ENCODE measurements at places on chromosomes 6 and 20.

- no peak for DNase-seq
These were observed 642 bp upstream of the PI16 start for GRCh38 chr6:36953931-36954261.

- no peak for DNase-seq
These were observed 43.4 kb downstream of the SNRNP48 start for GRCh38 chr6:7633361-7633760.

- no peak for DNase-seq
These were observed 83.6 kb upstream of the MYLIP start for GRCh38 chr6:16045238-16045637.

- peak; percentile 58 for DNase-seq
These were observed 622 bp upstream of the KIZ start for GRCh38 chr20:21125072-21125848.

DNA sequence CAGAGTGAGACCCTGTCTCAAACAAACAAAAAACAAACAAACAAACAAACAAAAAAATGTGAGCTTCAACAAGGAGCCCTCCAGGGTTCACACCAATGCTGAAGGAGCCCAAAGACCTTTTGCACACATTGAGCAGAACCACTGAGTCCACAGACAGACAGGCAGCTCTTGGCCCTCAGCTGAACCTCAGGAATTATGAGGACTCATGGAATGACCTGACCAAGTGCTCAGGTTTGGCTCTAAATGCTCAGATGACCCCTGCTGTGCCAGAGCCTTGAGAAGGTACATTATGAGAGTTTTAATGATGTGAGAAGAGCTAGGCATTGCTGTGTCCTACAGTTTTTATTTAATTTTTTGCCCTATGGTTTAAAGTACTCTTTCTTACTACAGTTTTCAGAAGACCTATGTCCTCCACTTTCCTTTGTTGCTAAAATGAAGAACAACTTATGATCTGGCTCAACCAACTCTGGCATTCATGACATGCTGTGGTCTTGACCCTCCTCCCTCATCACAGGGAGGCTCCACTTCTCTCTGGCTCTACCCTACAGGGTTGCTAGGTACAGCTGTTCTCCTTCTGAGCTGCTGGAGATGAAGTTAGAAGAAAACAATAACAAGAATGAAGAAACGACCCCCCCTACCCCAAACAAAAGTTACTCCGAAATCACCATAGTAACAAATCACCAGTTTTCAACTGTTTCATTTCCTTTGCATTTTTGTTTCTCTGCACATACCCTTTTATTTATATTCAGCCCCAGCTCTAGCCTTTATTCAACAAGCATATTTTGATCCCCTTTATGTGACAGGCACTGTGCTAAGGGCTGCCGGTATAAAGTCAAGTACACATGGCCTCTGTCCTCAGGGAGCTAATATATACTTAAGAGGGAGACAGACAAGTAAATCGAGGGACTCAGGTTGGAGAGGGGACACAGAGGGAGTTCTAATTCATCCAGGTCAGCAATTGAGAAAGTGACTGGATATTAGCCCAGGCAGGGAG is 128.7 kb upstream of the TRAF3IP2 start:
- no peak for DNase-seq

GRCh38 chr20:19320005-19320404 is 107.6 kb downstream of the SLC24A3 start:
- DNase-seq: no peak

DNA sequence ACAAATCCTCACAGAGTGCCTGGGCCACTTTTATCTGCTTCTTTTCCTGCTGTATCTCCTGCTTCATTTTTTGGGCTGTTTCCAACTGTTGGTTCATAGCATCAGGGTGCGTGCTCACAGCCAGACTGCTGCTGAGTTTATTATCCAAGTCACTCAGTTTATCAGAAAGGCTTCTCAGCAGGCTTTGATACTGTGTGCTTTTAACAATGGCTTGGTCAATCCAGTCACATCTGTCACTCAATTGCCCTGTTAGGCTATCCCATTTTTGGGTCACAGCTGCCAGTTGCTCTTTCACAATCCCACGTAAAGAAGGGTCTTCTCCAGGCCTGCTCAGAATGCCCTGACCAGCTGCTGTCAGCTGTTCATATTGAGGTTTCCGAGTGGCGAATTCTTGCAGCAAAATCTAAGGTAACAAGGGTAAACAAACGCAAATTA is 87.2 kb downstream of the DST start:
- no peak for DNase-seq

- DNase-seq: no peak
These were observed 38.7 kb downstream of the TRDN start for GRCh38 chr6:123598011-123598410.

- DNase-seq: no peak
These were observed 364.9 kb downstream of the GRIK2 start for GRCh38 chr6:101758368-101758767.

DNA sequence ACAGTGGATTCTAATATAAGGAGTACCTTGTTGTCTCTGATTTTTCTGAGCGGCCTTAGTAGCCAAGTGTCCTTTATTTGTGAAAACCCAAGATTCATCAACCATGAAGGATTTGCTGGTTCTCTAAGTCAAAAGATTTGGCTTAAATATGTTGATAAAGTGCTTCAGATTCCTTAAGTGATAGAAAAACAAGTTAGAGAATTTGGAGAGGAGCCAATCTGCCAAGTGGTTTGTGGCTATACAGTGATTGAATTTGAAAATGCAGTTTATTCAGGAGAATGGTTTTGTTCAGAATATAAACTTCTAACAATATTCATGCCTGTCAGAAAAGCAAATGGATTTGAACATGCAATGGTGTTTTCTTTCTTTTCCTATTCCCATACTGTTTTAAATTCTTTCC is 54.8 kb downstream of the CAP2 start:
- no peak for DNase-seq

DNA sequence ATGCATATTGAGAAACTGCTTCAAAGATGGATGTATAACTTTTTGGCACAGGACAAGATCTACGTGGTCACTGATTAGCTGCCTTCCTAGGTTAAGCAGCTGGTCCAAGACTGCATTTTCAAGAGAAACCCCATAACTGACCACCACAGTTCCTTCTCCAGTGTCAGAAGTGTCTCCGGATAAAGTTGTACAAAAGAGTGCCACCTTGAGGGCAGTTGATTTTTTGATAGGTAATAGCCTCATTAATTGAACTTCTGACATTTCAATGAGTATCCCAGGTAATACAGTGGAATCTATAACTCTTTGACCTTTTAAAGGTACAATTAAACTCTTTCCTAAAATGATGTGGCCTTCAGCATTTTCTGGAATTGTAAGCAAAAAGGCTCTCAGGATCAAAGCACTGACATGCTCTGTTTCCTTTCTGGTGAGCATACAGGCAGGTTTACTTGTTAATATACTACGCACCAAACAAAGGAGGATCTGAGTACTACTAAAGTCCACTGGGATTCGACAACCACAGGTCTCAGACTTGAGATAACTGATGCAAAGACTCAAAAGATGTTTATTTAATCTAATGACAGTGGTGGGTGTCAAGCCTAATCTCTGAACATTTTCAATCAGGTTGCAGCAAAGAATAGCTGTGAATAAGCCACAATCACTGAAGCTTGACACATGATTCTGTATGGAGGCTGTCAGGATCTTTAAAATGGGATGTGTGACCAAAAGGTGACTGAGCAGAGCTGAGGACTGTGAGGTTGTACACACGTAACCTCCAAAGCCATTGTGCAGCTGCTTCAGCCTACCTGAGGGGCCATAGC is 21.2 kb downstream of the MKKS start:
- no peak for DNase-seq

DNA sequence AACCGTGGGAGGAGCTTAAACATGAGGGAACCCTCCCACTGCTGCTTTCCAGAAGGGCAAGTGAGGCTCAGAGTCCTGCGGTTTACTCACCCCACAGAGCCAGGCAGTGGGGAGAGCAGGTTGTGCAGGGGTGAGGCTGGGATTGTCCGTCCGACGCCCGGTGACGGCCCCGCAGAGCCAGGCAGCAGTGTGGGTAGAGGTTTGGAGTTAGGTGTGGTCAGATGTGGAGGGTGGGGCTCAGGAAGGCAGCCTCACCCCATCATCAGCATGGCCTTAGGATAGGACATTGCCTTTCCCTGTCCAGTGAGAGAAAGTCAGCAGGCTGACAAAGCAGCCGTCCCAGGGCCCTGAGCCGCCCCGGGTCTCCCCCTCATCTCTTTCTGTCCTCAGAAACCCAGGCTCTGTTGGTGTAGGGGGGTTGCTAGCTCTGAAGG is 234.6 kb downstream of the DLL1 start:
- DNase-seq: no peak

- no peak for DNase-seq
These were observed 313.8 kb downstream of the HDGFL1 start for GRCh38 chr6:22883061-22883717.

All from putamen (tissue), 1 donor.